Stimulated activated CD8-positive, alpha-beta memory T cell treated with anti-CD3 and anti-CD28 coated beads, Interleukin-15, amount 100 ng/mL, for 24 hours (primary cell): ENCODE measurements at places on chromosomes 16 and 17.
A peak's percentile ranks its signal among the peaks of the same experiment; 100 is the strongest.

DNA sequence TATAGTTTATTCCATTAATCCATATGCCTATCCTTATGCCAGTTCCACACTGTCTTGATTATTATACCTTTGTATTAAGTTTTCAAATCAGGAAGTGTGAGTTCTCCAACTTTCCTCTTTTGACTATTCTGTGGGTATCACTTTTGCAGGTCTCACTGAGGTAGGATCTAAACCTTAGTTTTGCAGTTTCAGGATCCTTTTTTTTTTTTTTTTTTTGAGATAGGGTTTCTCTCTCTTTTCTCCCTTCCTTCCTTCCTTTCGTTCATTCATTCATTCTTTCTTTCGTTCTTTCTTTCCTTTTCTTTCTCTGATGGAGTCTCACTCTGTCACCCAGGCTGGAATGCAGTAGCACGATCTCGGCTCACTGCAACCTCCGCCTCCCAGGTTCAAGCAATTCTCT lies 71.6 kb downstream of the CHD9 start:
- no peak for DNase-seq

- DNase-seq: no peak
Observed at GRCh38 chr17:41986634-41987033, 20.0 kb downstream of the CNP start.

GRCh38 chr17:50022463-50023130 lies 27.6 kb upstream of the DLX3 start:
- no peak for DNase-seq

- DNase-seq: no peak
Observed at GRCh38 chr16:68072038-68072695, 13.0 kb upstream of the NFATC3 start.

- no peak for DNase-seq
Observed at GRCh38 chr17:69669441-69670178, 255.1 kb downstream of the MAP2K6 start.

DNA sequence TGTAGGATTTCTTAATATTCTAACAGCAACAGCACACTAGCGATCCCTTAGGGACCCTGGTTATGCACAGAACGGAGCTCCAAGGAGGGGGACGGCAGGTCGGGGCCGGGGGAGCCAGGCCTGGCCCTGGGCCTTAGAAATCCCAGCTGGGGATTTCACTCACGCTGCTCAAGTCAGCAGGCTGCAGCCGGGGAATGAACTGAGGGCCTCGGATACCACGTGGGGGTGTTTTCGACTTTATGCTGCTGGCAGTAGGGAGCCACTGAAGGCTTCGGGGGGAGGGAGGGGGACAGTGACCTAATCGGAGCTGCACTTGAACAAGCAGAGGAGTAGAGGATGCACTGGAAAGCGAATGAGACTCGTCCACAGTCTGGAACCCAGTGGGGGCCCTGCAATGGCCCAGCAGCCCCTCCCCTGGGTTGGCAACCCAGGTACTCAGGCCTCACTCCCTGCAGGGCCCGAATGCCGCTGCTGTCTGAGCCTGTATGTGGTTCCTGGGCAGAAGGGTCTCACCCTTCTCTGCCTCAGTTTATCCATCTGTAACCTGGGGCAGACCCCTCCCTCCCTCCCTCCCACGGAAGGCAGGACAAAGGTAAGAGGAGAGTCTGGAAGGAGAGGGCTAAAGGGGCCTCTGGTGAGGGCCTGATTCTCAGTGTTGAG lies 53.7 kb downstream of the RPH3AL start:
- no peak for DNase-seq

- DNase-seq: no peak
Observed at GRCh38 chr17:5913641-5914040, 156.5 kb upstream of the WSCD1 start.

DNA sequence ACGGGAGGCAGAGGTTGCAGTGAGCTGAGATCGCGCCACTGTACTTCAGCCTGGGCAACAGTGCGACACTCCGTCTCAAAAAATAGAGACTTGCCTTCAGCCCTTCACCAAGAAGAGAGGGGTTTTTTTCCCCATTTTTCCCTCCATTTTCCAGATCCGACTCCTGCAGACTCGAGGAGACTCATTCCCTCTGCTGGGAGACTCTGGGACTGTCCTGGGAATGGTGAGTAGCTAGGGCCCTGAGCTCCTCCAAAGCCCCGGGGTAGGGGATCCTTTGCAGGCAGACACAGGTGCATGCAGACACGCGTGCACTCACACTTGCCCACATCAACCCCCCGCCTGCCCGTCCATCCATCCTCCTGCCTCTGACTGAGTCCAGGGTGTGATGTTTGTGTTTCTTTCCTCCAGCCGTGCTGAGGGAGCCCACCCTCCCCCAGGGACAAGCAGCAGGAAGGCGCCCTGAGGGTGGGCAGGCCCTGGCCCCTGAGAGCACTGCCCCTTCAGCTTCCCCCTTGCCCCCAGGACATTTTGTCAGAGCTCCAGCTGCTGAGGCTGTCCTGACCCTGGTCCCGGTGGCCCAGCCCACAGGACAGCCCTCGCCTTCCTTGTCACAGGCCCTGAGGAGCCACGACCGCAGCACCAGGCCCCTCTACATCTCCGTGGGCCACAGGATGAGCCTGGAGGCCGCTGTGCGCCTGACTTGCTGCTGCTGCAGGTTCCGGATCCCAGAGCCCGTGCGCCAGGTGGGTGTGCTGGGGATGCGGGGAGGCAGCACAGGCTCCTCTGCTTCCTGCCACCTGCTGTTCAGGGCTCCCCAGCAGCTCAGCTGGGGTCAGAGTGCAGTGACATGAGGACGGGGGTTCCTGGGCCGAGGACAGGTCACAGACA lies 10.2 kb downstream of the ENDOV start:
- no peak for DNase-seq

DNA sequence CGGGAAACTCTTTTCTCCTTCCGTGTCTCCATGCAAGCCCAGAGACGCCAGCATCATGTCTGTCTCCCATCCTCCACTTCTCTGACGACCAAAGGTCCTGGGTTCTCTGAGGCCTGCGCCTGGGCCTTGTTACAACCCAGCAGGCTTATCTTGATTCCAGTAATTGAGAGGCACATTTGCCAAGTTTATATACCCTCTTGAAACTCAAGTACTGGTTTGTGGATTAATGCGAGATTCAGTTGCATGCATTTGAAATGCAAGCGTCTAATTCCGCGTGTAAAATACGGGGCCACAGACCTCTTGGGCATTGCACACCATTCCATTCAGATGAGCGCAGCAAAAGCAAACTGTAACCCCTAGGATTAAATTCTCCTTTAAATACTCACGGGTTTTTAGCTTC lies 28.7 kb upstream of the CRISPLD2 start:
- no peak for DNase-seq

- DNase-seq: peak; percentile 92
Observed at GRCh38 chr17:36545465-36546417, 1.0 kb downstream of the GGNBP2 start.

- no peak for DNase-seq
Observed at GRCh38 chr16:50743581-50744225, 1.8 kb downstream of the CYLD start.

- DNase-seq: no peak
Observed at GRCh38 chr17:17264430-17264829, 16.6 kb downstream of the COPS3 start.

- DNase-seq: no peak
Observed at GRCh38 chr17:82022310-82022980, at the start of gene CENPX. CENPX (minus strand) TSS chr17:82022878; CDS start chr17:82022861, 17 bp downstream.

DNA sequence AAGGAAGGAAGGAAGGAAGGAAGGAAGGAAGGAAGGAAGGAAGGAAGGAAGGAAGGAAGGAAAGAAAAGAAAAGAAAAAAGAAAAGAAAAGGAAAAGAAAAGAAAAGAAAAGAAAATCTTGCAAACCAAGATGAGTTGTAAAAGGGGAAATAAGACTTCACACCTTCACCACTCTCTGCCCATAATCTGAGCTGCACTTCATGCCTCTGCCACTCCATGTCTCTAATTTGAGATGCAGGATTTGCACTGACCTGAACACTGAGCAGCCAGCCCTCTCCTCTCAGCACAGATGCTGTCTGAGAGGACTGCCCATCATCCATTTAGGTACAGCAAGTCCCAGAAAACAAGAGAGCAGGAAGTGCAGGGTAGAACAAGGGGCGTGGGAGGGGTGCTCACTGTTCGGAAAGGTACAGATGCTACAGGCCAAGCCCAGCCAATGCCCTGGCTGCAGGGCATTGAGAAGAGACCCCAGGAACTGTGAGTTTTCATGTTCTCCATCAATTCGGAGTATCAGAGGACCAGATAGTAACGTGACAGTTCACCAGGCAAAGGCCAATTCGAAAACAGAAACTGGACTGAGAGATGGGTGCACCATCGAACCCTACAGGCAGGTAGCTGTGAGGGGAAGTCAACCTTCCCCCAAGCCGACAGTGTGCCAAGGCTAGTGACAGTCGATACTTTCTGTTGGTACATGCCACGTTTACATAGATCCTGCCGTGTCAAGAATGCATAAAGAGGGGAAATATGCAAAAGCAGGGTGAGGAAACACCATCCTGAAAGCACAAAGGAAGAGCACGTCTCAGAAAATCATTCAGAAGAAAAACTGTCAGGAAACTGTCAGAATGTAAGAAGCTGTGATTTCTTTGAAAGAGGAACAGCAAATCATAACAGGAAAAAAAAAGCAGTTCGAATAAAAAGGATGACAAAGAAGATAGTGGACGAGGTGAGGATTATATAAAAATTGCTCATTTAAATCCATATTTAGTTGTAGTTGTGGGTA lies 142.0 kb upstream of the RCVRN start:
- DNase-seq: no peak

DNA sequence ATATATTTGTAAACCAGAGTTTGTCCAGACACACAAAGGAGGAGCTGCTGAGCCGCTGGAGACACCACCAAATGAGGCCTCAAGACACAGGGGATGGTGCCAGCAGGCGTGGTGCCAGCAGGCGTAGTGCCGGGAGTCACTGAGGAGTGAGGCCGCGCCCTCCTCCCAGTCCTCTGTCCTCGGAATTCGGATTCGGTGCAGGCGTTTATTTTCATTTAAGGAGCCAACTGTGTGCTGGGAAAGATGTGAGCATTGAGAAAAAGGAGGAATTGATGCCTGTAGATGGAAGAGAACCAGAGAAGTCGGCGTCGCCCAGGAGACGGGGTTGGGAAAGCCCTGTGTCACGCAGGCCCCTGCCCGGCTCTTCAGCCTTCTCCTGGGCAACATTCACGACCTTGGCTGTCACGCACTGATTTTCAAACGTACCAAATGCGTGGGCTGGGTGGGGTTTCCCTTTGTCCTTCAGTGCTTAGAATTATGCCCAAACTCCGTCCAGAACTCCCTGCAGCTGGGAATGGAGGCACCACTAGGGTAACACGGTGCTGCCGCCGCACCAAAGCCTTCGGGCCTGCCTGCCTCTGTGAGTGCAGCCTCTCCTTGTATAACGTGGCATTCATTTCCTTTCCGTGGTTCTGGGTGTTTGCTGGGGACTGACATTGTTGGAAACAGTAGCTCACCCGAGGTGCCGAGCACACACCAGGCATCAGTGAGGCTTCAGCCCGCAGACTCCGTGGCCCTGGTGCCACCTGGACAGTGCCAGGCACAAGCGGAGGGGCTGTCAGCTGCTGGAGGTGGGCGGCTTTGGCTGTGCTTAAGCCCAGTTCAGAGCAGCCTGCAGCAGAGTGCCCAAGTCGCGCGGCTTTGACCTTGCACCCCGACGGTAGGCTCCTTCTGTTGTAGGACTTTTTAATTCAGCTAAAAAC lies 49.0 kb upstream of the CHMP6 start:
- no peak for DNase-seq

DNA sequence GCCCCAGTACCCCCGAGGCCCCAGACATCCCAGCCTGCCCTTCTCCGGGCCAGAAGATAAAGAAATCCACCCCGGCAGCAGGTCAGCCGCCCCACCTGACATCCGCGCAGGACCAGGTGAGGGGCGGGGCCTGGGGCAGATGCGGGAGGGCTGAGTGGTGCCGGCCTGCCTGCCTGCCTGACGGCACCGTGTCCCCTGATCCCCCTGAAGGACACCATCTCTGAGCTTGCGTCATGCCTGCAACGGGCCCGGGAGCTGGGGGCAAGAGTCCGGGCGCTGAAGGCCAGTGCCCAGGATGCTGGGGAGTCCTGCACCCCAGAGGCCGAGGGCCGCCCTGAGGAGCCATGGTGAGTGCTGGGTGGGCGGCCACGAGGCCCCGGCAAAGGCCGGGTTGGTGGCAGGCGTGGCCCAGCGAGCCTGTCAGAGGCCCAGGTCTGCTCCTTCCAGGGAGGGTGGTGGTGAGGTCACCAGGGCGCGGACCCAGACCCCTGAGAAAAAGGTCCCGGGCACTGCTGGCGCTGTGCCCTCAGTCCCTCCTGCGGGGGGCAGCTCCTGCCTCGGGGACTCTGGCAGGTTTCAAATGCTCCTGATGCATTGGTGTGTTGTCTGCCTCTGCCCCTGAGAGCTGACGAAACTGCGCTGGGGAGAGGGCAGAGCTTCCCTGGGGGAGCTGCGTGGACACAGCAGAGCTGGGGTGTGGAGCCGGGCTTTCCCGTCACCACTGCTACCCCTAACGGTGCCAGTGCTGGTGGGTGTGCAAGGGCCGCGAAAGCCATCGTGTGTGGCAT lies 1.2 kb downstream of the CDT1 start:
- DNase-seq: no peak

DNA sequence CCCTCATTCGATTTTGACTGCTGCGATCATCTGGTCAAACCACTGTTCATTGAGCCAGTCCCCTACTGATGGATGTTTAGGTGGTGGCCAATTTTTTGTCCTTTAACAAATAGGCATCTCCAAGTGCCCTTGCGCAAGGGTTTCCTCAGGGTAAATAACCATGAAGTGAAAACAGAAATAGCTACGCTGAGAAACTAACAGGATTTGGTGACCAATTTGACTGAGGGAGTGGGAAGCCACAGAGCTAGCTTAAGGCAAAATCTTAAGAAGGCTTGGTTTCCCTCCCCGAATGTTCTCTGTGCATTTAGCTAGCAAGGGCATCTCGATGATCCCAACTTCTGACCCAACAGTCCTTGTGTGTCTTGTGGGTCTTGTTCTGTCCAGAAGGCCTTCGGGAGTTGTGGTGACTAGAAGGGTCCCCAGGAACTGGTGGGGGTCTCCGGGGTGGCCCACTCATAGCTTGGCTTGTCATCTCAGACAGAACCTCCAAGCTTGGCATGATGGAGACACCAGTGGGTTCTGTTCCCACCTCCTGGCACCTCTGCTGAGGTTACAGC lies 117.2 kb downstream of the SOCS1 start:
- DNase-seq: no peak
